ENCODE measurements at places on chromosomes 12 and 14. TPM values are rescaled to one million over a fixed set of nuclear protein-coding genes. Genes with fewer than 3 reads are reported as not detected.

The LAG3 gene
- 0.17 TPM for total RNA-seq

The RAB5B gene
- total RNA-seq: 16.5 TPM

The DPPA3 gene
- not detected for total RNA-seq

The KLRB1 gene
- total RNA-seq: not detected

The PPP1R1A gene
- not detected for total RNA-seq

The TMTC1 gene
- 9.5 TPM for total RNA-seq

The NELL2 gene
- not detected for total RNA-seq

The ARHGEF25 gene
- total RNA-seq: 17.0 TPM

The C3AR1 gene
- not detected for total RNA-seq

The ACVRL1 gene
- total RNA-seq: 1.4 TPM

The CCDC38 gene
- 0.12 TPM for total RNA-seq

The PIWIL1 gene
- not detected for total RNA-seq

The REP15 gene
- 1.2 TPM for total RNA-seq

The KCNA5 gene
- total RNA-seq: not detected

The CLEC2A gene
- not detected for total RNA-seq

The ASB2 gene
- total RNA-seq: not detected

The RPS6KA5 gene
- 2.9 TPM for total RNA-seq

The SERPINA12 gene
- total RNA-seq: not detected

Measured in MG63 (cell line).